ENCODE measurements at places on chromosomes 4 and X.

GRCh38 chr4:126004941-126005340 lies 690.2 kb downstream of the FAT4 start:
- DNase-seq = no peak

GRCh38 chr4:53005149-53005546 lies 143.0 kb downstream of the RASL11B start:
- peak; percentile 66 for DNase-seq

GRCh38 chrX:130339408-130340222 lies at the start of gene SLC25A14:
TSS of gene SLC25A14 (plus strand) at chrX:130339919. CDS start at chrX:130340279, 360 bp downstream.
- DNase-seq = peak; percentile 46

- DNase-seq = peak; percentile 8
Measured at GRCh38 chrX:148500423-148501385, at the start of gene AFF2. TSS of gene AFF2 (plus strand) at chrX:148500617. CDS start at chrX:148501098, 481 bp downstream.

DNA sequence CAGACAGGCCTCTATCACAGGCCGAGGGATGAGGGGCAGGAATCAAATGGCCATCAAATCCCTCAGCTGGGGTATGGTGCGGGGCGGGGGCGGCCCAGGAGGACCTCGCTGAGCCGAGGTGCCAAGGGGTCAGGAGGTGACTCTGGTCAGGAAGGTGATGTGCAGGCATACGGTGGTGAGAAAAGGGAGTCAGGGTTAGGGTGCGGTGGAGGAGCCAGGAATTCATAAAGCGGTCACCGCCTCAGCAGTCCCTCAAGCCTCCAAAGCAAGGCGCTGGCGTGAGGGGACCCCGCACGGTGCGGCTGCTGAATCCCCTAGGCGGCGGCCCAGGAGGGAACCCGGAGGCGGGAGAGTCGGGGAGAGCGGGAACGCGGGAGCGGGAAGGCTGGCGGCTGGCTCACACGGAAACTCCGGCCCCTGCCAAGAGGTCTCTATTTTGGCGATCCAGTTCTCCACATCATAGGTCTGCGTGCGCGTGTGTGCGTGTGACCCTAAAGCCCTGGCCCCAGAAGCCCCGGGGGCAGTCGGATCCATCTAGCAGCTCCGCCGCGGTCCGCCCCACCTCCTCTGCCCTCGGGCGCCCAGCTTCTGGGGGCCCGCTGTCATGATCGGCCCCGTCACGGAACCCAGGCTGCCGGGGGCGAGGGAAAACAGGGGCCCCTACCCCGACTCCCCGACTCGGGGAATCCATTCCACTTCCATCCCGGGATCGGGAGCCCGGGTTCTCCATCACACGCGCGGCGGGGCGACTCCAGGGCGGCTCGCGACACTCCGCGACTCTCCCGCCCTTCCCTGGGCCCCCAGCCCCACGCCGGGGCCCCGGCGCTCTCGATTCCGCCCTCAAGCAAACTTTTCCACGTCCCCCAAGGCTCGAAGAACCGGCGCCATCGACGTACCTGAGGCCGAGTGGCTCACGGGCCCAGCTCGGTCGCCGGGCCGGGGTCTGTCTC lies 593 bp downstream of the ELF4 start:
- no peak for DNase-seq

GRCh38 chr4:88991746-88992145 lies 65.2 kb downstream of the FAM13A start:
- DNase-seq = no peak

GRCh38 chr4:3477750-3478430 lies 14.8 kb downstream of the DOK7 start:
- no peak for DNase-seq

DNA sequence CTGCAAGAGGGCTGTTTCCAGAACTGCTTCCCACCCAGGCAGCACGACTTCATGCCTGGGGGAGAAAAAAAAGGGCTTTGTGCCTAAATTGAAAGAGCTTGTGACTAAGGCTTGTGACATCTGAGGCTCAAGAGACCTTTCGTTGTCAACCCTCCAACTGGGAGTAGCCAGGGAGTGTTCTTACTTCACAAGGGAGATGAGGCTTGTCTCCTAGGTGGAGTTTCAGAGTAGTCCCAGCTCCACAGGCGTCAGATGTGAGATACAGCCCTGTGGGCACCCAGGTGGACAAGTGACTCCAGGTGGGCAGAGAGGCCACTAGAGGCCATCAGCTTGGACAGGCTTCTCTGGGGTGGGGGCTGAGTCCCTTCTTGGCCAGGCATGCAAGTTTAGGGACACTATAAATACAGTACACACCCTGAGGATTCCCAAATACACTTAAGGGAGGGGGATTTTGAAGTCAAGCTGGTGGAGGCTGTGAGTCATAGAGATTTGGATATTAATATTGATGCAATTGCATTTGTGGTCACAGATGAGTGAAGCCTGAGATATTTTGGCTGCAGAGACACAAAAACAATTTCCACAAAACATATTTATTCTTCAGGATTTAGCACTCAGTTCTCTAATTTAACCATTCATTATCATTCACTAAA lies 40.1 kb upstream of the SETD7 start:
- no peak for DNase-seq

DNA sequence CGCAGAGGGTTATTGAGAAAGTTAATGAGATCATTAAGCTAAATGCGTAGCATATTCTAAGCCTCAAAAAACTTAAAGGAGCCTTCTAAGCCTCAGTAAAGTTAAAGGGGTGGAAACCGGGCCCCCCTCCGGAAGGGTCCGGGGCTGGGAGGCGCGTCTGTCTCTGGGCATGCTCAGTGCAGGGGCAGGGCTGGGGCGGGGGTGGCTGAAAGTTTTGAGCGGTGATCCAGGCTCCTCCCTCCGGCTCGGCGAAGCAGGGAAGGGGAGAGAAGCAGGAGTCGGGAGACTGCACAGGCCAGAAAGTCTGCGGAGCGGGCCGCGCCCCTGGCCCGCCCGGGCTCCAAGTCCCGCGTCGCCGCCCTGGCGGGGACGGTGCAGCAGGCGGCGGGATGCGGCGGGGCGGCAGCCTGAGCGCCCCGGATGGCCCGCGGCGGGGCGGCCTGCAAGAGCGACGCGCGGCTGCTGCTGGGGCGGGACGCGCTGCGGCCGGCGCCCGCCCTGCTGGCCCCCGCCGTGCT lies at the start of gene EVC:
TSS of gene EVC (plus strand) at position 241 of the 518 bp plus-strand sequence. CDS start at position 421, 180 bp downstream.
- peak; percentile 77 for DNase-seq

DNA sequence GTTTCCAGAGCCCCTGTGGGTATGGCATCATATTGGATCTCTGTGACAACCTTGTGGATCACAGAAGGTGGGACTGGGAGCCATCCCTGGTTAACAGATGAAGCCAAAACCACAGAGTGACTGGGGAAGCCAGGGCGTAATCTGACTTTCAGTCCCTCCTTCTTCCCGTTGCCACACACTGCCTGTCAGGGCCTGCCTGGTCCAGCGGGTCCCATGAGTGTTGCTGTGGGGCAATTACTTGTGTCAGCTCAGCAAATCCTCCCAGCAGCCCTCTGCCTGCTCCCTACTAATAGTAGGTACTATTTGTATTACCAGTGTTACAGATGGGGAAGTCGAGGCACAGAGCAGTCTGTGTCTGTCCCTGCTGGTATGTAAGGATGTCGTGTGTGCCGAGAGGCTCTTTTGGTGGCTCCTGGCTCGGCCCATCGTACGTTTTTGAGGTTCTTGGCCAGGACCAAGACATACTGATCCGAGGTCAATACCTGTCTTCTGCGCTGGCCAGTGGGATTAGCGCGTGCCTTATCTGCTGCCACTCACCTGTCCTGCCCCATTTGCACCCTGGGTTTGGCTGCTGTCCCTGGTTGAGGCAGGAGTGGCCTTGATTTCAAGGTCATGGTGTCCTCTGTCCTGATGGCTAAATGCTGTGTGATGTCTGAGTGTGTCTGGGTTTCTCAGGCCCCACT lies 5.7 kb downstream of the NSG1 start:
- no peak for DNase-seq

DNA sequence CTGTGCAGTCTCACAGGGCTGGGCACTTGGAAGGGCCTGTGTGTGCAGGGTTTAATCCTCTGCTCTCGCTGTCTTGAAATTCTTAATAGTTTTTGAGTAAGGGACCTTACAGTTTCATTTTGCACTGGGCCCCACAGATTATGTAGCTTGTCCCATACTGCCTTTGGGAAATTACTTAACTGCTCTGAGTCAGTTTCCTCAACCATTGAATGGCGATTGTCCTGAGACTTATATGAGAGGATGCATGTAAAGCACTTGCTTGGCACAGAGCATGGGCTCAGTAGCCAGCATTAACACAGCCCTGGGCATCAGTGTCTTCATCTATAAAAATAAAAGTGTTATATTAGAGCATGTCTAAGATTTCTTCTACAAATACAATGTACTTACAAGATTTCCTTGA lies 55.8 kb downstream of the CLCN5 start:
- DNase-seq = no peak

DNA sequence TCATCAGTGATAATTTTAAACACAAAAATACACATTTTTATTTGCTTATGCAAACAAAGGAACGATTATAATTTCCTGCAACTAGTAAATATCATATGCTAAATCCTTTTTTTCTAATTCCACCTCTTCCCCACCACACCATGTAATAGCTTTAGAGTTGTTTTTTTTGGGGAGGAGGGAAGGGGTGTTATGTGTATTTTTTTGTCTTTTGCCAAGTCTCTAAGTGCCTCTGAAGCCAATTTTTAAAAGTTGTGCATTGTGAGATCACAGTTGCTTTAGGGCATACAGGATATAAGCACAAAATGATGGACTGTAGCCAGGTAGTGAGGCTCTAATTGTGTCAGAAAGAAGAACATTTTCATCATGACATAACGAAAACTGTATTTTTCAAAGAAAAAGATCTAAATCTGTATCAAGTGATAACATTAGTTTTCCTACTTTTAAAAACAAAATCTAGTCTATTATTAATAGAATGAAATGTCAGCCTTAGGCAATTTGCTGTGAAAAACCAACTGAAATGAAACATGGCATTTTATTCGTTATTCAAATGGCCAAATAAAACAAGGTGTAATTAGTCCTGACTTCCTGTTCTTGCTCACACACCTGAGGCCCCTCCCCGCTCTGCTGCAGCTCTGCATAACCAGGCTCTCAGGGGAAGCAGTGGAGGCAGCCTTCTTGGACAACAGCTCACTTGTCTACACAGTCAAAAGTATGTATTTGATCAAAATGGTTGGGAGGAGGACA lies 157.4 kb downstream of the PALLD start:
- DNase-seq = no peak

DNA sequence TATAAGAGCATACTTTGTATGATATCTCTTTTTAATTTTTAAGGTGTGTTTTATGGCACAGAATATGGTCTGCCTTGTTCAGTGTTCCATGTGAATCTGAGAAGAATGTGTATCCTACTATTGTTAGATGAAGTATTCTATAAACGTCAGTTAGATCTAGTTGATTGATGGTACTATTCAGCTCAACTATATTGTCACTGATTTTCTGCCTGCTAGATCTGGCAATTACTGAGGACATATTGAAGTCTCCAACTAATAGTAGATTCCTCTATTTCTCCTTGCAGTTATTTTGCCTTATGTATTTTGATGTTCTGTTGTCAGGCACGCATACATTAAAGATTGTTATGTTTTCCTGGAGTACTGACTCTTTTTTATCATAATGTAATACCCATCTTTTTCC lies 39.8 kb downstream of the AWAT2 start:
- DNase-seq = no peak

DNA sequence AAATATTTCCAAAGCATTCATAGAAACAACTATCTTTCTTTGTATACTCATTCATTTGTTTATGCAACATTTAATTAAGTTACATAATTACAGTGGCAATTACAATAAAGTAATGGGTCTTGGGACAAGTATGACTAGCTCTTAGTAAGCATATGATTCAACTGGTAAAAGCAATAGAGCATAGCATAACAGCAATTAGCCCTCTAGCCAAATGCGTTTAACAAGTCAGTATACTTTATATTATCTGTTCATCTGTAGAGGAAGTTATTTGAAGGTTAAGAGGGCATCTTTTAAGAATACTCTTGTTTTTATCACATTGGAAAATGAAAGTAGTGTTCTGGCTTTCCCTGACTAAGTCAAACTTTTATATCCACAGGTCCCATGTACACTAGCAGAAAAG lies 198.1 kb upstream of the UGT8 start:
- no peak for DNase-seq
